Umbilical cord (tissue), 2 donors: ENCODE measurements at places on chromosomes 16 and 17.
A peak's percentile ranks its signal among the peaks of the same experiment; 100 is the strongest.

- DNase-seq, result no peak
Observed at GRCh38 chr17:43820759-43821158, 12.2 kb downstream of the MPP3 start.

GRCh38 chr17:8103549-8103948 is 14.8 kb downstream of the ALOXE3 start:
- DNase-seq, result no peak

GRCh38 chr17:70365091-70365583 is 195.8 kb downstream of the KCNJ2 start:
- DNase-seq, result peak; percentile 86

DNA sequence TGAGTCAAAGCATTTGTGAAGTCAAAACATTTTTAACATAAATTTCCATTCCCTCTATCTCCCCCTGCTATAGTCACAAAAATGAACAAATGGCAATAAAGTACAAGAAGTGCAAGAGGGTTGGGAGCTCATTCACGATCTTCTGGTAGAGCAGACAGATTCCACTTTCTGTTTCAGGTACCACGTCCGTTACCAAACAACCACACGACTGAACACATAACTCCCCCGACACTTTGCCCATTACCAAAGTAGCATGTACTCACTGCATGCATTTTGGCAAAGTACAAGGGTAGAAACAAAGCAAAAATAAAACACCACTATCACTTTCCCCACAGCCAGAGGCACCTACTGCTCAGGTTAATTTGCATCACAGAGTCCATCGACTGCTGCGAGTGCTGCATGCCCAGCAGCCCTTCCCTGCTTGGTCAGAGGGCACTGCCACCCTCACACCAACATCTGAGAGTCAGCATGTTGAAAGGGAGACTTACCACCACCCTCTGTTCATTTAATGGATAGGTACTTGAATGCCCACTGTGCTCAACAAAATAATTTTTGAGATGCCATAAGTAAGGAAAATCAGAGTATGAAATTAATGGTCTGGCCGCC is 150.3 kb upstream of the AXIN2 start:
- DNase-seq, result no peak

DNA sequence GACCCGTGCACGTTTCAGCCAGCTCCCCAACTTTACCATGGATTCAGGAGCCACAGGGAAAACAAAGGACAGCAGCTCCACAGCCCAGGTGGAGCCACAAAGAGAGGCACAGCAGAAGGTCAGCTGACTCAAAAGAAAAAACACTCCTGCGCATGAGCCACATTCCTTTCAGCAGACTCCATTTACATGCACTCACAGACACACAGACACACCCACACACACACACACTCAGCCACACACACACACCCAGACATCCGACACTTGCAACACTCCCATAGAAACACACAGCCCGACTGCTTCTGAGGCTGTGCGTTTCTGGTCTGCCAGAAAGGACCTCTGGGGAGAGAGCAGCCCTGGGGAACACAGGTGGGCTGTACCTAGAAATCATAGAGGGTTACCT is 2335.5 kb downstream of the TP53TG3F start:
- no peak for DNase-seq

DNA sequence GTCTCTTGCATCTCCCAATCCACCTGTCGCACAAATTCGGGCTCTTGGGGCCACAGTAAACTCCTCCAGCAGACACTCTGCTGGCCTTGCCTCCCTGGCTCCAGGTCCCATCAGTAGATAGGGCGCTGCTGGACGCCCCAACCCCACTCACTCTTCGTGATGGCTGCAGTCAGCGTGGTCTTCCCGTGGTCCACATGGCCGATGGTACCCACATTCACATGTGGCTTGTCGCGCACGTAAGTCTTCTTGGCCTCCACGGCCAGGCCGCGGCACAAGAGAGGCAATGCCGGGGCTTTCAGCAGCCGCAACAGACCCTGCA is 428 bp downstream of the TUFM start:
- DNase-seq, result no peak

GRCh38 chr17:81519284-81520020 is 6.9 kb upstream of the ACTG1 start:
- no peak for DNase-seq

DNA sequence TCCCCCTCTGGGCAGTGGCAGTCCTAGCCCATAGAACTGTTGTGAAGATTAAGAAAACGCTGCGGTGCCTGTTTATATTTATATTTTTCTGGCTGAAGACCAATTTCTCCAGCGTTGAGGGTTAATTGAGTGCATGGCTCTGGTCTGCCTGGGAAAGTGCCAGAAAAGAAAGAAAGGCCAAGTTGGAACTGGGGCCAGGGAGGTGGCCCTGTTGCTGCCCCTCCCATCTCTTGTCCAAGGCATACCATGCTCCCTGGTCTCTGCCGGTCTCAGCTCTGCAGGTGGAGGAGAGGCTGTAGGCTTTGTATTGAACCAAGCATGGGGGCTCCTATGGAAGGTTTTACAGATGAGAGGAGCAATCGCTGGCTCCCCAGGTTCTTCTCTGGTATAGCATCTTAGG is 124.7 kb downstream of the MGAT5B start:
- no peak for DNase-seq

GRCh38 chr17:10130263-10130662 is 68.1 kb downstream of the GAS7 start:
- no peak for DNase-seq

DNA sequence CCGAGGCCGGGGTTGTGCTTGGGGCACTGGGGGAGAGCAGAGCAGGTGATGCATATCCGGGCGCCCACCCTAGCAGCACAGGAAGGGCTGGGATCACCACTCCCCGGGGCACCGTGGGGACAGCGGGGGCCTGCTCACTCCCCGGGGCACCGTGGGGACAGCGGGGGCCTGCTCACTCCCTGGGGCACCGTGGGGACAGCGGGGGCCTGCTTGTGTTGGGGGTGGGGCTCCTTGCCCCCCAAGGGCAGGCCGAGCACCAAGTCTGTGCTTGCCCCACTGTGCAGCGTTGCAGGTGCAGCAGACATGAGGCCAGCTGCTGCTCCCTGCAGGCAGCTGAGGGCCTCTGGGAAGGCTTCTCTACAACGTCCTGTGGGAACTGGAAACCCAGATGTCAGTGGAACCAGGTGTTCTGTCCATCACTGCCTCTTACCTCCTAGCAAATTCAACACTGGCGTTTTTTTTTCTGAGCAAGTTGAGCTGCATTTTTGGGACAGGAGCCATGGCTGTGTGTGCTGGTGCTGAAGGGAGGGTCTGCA is 25.0 kb upstream of the ZNF750 start:
- DNase-seq, result no peak

- DNase-seq, result peak; percentile 94
Observed at GRCh38 chr16:50585331-50585776, 37.2 kb downstream of the NKD1 start.

DNA sequence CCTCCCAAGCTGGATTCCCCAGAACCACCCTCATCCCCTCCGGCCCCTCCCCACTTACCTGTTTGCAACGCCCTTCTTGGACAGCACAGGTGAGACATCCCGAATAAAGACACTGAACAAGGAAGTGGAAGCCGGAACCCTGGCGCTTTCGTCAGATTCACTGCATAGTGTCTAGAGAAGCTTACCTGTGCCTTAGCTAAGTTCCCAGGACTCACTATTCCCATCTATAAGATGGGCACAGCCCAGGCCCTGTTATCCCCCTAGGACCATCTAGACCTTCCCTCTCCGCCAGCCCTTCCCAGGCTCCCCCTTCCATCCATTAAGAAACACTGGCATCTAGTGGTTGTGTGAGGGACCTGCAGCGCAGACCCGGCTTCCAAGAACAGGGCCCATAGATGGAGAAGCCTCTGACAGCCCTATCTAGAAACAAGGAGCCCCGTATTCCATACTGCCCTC is 26.9 kb upstream of the RPL38 start:
- peak; percentile 75 for DNase-seq

GRCh38 chr16:252366-253337 is 18.0 kb downstream of the FAM234A start:
- peak; percentile 66 for DNase-seq

GRCh38 chr16:64269756-64270155 is 852.1 kb downstream of the CDH11 start:
- no peak for DNase-seq

DNA sequence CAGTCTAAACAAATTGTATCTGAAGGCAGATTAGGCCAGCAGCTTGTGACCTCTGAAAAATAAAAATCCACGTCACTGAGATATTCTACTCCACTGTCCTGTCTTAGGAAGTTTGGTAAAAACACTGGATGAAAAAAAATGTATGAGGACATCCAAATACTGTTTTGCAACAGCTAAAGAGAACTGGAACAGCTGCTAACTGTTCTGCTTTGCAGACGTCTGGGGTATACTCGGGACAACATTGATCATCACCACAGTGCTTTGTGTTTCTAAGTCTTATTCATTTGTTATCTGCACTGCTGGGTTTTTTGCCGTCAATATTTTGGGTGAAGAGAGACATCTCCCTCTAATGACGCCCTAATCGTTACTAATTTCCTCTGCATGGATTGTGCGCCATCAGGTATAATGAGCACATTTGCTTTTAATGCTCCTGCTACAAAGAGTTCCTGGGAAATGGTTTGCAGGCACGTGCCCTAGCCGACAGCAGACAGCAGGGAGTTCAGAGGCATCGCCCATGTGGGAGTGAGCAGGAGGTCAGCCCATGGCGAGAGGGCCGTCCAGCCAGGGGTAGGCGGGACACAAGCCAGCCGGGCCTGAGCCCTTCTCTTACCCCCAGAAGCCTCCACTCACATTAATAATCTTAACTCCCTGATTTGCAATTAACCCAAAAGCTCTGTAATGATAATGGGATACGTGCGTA is 87.0 kb downstream of the CBLN1 start:
- DNase-seq, result no peak

- DNase-seq, result no peak
Observed at GRCh38 chr17:45973099-45973780, 25.8 kb upstream of the STH start.

GRCh38 chr17:75683583-75683982 is 16.4 kb downstream of the SAP30BP start:
- no peak for DNase-seq

DNA sequence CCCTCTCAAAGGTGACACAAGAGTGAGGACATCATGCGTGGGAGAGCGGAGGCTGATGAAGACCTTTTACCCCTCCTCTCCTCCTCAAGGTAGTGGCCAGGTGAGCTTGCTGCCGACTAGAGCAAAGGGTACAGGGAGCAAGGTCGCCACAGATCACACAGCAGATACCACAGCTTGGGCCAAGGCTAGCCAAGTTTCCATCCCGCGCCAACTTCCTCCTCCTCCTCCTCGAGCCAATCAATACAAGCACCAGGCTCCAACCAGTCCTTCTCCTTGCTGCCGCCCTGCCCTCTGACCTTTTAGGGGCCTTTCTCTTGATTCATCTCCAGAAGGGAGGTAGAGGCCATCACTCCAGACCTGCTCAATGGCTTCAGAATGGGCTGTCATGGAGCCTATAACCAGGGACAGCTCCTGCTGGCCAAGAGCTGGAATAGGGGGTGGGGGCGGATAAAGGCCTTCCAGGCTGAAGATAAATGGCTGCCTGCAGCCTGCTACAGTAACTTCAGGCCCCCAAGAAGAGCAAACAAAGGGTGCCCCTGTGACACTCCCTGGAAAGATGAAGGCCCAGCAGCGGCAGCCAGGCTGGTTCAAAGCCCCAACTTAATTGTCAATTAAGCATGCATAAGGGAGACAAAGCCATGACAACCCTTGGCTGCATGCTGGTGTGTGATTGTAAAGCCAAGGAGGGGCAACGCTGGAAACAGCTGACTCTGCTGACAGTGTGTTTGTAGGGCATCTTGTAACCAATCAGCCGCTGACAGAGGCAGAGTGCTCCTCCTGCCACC is 17.8 kb downstream of the HNF1B start:
- DNase-seq, result no peak

DNA sequence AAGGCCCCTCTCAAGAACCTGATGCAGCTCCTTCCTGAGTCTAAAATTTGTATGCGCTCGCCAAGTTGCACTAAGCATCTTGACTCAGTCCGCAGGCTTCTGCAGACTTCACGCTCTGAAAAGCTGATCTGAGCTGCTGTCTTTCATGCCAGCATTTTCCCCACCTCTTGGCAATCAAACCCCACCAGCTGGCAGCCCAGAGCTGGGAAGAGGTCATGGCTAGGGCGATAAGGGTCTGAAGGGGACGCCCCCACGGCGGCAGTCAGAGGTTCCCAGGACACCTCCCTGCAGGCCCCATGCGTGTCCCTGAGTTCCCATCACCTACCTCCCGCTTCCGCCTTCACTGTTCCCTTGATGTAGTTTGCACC is 5.1 kb upstream of the UNC13D start:
- no peak for DNase-seq

DNA sequence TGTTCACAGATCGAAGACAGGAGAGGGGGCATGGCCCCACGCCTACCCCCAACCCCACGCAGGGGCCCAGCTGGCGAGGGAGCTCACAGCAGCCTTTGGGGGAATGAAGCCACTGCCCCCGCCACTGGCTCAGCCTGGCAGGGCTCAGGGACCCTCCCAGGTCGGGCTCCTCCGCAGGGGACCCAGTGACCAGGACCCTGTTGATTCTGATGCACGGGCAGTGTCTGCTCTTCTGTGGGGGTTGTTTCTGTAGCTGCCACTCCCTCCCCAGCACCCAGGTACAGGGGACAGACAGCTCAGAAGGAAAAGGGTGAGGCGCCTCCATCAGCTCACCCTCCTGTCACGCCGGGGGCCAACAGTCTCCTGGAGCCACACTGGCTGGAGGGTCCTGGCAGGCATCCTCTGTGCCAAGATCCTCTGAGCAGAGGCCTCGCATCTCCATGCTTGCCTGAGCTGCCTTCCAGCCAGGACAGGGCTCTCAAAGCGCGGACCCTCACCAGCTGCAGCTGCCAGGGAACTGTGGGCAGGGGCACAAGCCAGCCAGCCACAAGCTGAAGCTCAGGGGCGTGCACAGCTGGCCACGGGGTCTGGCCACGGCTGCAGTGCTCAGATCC is 49.1 kb downstream of the ZNF778 start:
- no peak for DNase-seq

DNA sequence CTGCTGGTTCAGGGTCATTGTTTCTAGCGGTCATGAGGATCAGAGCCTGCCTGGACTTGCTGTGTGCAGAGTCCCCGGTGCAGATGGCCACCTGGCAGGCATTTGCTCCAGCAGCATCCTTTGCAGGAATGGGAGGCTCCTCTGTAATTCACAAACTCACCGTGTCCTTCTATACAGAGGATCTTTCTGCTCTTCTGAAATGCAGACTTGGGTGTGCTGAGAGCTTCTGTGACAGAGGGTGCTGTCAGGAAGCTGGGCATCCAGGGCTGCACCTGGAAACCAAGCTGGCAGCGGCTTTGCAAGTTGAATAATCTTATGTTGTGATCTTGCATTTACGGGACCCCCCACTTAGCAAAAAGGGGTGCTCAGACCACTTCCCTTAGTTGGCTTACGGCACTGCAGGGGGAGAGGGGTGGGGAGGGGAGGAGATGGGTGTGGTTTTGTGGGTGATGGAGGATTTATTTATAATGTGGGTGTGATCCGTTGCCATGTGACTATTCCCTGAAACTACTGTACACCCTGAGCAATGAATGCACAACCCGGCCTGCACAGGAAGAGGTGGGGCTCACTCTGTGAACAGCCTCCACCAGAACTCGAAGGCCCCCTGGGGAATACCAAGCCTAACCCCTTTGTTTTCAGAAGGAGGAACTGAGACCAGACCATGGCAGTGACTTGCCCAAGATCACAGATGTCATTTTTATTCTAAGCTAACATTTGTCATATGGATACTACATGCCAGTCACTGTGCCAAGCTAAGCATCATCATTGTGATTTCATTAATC is 178.3 kb downstream of the PRKCB start:
- DNase-seq, result no peak

- DNase-seq, result peak; percentile 73
Observed at GRCh38 chr16:12971241-12971640, 69.8 kb downstream of the SHISA9 start.

- DNase-seq, result no peak
Observed at GRCh38 chr16:10191096-10191495, 8.9 kb upstream of the GRIN2A start.
